ENCODE measurements at places on chromosomes 7 and 10.

- DNase-seq = no peak
These were observed 57.3 kb downstream of the TCF7L2 start for GRCh38 chr10:113007343-113007771.

GRCh38 chr7:11829954-11830353 is 2.0 kb downstream of the THSD7A start:
- no peak for DNase-seq

- DNase-seq = no peak
These were observed 117.9 kb upstream of the DIP2C start for GRCh38 chr10:807163-807957.

GRCh38 chr7:120949393-120949911 is 1.1 kb upstream of the ING3 start:
- DNase-seq = no peak

- no peak for DNase-seq
These were observed 4.8 kb upstream of the CPA4 start for GRCh38 chr7:130288168-130288567.

DNA sequence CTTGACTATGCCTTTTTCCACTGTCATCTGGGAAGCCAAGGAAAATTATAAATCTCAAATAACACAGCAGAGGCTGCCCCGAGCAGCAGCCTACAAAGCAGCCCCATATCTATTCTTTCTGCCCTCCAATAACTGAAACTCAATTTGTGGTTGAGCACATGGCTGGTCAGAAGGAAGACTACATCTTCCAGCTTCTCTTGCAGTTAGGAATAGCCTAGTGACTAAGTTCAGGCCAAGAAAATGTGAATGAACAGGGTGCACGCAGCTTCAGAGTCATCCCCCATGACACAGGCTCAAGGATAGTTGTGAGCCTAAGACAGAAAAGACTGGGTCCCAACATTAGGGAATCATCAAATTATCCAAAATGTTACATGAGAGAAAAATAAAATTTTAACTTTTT is 42.3 kb downstream of the CHCHD3 start:
- no peak for DNase-seq

GRCh38 chr10:101838416-101838970 is 5.1 kb downstream of the KCNIP2 start:
- DNase-seq = no peak

DNA sequence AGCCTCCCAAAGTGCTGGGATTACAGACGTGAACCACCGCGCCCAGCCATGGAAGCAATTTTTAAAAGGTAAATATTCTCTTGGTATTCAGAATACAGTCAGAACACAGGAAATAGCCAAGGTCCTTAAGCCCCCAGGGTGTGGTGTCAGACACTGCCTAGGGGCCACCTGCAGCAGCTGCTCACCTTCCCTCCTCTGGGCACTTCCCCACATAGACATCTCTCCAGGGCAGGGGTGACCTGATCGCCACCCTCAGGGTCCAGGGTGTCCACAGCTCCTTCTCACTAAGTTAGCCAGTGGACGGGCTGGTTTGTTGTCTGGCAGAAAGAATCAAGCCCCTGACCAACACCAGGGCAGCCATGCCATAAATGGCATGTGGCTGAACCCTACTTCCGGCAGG is 15.9 kb downstream of the URGCP start:
- DNase-seq = no peak

All from NCI-H2107 (cell line).